PC-9 (cell line): ENCODE measurements at places on chromosomes 5 and 9. TPM values are rescaled to one million over a fixed set of nuclear protein-coding genes. Genes with fewer than 3 reads are reported as not detected.

DNA sequence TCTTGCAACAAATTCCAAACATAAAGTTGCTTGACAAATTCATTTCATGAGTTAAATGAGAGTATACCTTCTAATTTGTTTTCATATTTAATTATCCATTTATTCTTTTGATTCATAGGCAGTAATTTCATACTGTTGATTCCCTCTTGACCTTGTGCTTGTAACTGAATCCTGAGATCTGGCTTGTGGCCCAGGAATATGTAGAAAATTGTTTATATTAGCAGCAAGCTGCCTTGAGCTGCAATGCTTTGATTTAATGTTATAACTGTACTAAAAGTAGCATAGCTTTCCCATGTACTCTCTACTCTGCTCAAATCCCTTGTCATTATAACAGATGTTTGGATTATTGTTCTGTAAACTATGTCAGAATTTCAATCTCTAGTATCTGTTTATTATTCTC, 780.7 kb downstream of the NR2F1-AS1 start:
- no peaks in the 10 kb centered on the region for H3K27me3 ChIP-seq
- no peak for DNase-seq
- H3K27ac ChIP-seq: no peak overlapping the region
- no peaks in the 10 kb centered on the region for H3K4me1 ChIP-seq
- H3K4me3 ChIP-seq: no peak overlapping the region
- no peaks in the 10 kb centered on the region for H3K36me3 ChIP-seq

GABRB2 gene
- not detected in 2 replicates for total RNA-seq

DNA sequence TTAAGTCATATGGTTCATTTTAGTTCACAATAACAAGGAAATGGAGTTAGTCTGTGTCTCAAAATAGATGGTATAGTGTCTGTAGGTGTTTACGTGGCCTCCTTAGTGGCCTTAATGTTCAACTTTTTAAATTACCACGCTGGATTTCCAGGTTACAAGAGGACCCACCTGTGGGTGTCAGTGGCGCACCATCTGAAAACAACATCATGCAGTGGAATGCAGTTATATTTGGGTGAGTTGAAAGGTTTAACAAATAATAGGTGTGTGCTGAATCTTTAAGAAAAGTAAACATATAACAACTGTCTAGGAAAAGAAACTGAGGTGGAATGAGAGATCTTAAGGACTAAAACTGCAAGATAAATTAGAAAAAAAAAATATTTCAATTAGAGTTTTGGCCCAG, 2.9 kb downstream of the UBE2B start:
- no peaks in the 10 kb centered on the region for H3K27me3 ChIP-seq
- H3K4me3 ChIP-seq: no peak overlapping the region
- H3K4me1 ChIP-seq: peaks cover 14% of the 10 kb centered on the region
- no peak overlapping the region for H3K27ac ChIP-seq
- no peak for DNase-seq

TAF11L10 gene
- total RNA-seq: not detected in 2 replicates

DNA sequence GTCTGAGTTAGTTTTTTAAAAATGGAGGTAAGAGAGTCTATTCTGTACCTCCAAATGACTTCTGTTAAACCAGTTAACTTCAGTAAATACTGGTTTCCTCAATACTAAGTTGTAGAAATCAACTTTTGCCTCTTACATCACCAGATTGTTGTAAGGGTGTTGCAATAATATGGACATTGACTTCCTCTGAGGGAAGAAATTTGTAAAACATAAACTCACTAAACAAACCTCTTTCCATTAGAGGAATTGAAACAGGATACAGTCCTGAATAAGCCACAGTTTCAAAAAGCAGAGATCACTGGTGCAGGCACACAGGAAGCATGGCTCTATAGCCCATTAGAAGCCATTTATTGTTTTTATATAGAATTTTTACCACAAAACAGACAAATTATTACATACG, 32.7 kb upstream of the SLCO6A1 start:
- no peak for DNase-seq
- no peak overlapping the region for H3K4me3 ChIP-seq
- no peak overlapping the region for H3K27ac ChIP-seq
- no peaks in the 10 kb centered on the region for H3K27me3 ChIP-seq
- no peaks in the 10 kb centered on the region for H3K4me1 ChIP-seq

DNA sequence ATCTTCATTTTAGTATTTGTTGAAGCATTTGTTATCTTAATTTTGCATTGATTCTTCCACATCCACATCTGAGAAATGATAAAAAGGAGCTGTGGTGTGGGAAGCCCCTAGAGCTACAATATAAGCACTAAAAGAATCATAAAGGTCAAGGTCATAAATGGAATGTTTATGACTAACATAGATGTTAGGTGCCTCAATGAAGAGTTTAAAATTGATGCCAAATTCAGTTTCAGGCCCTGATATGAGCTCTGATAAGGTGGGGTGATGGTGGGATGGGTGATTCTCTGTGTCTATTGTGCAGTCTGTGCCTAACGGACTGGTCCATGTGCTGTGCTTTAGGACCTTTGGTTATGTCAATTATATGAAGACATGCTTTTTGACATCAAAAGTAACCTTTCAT, 61.2 kb upstream of the CAMK4 start:
- H3K4me3 ChIP-seq: no peak overlapping the region
- peaks cover 6% of the 10 kb centered on the region for H3K27me3 ChIP-seq
- no peak for DNase-seq

PPP1R26 gene
- total RNA-seq: 41.2 and 46.9 TPM in 2 replicates

DNA sequence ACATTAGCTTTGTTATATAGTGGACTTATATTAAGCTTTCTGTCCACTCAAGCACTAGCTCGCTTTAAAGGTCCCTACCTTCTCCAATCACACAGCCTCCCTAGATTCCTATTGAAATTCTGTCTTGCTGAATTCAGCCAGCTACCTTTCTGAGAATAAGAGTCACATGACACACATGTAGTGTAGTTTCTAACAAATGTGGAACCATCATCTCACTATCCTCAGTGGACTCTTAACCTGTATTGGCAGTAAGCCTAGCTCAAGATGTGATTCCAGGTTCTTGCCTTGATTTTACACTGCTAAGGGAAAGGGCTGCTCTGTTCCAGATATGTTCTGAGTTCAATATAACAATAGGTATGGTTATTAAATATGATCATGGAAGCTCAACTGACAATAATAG, 11.4 kb downstream of the FAM219A start:
- DNase-seq: no peak
- no peak overlapping the region for H3K27ac ChIP-seq
- peaks cover 16% of the 10 kb centered on the region for H3K4me1 ChIP-seq
- no peaks in the 10 kb centered on the region for H3K36me3 ChIP-seq
- no peaks in the 10 kb centered on the region for H3K27me3 ChIP-seq

CD72 gene
- 3.2 and 4.1 TPM in 2 replicates for total RNA-seq

DNA sequence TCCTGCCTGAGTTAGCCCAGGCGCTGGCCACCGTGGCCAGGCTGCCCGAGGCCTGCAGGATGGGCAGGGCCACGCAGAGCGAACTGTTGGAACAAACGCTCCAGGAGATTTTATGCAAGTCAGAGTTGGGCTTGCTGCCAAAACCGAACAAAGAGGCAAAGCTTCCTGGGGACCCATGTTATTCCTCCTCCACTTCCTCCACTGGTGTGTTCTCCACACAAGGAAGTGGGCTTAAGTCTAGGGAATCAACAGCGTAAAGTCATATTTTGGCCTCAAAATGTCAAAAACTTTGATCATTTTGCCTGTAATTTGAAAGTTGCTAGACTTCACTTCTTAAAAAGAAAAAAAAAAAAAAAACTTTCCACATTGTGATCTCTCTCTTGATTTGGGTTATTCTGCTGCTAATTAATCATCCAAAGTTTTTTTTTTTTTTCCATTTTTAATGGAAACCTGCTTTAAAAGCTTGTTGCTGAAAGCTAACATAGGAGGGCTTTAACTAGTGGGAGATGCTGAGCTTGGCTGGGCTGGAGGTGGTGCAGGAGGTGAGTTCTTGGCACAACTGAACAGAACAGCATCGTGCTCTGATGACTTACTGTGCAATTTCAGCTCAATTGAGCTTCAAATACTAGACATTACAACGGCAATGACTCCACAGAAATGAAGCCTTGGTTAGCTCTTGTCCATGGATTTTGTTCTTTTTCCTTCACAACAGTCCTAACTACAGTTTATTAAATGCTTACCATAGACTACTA, 73.0 kb downstream of the PTPDC1 start:
- H3K36me3 ChIP-seq: no peaks in the 10 kb centered on the region
- H3K27me3 ChIP-seq: 0 out of 2 replicates have a peak, but pooled peaks cover 4% of the 10 kb centered on the region
- DNase-seq: peak; percentile 79

DNA sequence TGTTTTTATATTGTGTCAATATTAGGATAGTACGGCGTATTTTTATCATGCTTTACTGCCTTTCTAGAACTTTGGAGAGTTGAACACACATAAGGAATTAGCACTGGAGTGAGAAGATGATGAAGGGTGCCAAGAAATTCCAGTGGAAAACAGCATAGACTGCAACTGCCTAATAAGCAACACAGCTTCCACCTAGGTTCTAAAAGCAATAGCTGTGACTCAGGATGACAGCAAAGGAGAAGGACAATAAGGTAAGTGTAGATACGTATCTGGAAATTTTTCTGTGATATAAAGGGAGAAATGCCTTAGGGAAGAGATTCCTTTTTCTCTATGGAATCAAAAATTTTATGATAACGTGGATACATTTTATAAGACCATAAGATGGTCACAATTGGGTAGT, 7.4 kb downstream of the PTPRD start:
- no peaks in the 10 kb centered on the region for H3K36me3 ChIP-seq
- no peak for DNase-seq
- no peak overlapping the region for H3K27ac ChIP-seq
- H3K27me3 ChIP-seq: no peaks in the 10 kb centered on the region

DNA sequence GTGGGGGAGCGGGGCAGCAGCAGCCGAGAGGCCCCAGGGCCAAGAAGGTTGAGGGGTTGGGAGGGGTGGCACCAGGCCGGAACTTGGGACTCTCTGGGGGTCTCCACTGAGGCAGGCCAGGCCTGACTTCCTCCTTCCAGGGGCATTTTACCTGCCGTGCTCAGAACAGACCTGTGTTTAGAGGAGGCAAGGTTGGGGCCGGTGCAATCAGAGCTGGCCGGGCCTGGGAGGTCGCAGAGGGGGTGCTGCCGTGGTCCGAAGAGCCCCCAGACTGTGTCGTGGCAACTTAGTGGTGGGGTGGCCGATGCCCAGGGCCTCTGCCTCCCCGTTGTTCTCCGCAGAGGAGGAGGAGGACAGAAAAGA, 21.8 kb downstream of the GLT6D1 start:
- no peaks in the 10 kb centered on the region for H3K36me3 ChIP-seq
- H3K27me3 ChIP-seq: peaks cover 95% of the 10 kb centered on the region
- no peak overlapping the region for H3K27ac ChIP-seq

DNA sequence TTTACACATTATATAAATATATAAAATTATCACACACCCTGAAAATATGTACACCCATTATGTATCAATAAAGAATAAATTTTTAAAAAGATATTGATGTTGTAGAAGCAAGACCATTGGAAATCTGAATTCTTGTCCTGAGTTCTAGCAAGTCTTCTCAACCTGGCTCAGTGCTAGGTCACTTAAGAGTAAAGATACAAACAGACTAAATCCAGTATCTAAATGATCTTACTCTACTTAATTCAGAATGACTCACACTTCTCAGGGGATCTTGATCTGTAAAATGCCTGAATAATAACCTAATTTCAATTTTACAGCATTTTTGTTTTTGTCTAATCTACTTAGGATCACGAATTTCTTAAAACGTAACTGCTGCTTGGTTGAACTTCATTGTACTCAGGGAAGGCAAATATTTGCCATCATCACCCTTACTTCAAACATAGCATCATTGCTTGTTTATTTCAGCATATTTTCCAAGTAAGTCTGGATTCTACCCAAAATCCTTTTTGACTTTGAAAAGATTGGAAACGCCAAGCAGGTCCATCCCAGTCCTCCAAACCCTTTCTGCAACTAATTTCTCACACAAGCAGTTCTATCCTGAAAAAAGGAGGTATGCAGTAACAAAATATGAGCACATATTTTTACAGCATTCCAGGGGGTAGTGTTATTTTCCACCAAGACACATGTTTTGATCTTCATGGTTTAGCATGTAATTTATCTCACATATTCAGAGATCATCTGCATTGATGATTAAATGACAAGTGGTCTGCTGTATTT, 582.6 kb downstream of the PSAT1 start:
- H3K36me3 ChIP-seq: no peaks in the 10 kb centered on the region
- H3K27ac ChIP-seq: no peak overlapping the region
- no peaks in the 10 kb centered on the region for H3K27me3 ChIP-seq
- H3K4me3 ChIP-seq: no peak overlapping the region
- DNase-seq: no peak

DNA sequence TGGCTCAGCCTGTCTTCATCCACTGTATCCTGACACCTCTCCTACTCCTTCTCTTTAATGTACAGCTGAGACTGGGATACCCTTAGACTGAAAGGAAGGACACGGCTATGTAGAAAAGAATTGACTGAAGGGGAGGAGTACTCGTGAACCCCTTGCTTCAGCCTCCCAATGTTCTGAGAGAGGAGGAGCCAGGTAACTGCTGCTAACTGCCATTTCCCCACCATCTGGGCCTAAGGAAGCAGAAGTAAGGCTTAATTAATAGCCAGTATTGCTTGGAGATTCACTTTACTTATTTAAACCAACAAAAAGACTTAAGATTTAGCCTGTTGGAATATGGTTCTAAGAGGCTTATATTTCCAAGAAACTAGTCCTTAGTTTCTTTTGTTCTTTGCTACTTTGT, 18.8 kb upstream of the RGS3 start:
- H3K4me1 ChIP-seq: no peaks in the 10 kb centered on the region
- no peaks in the 10 kb centered on the region for H3K36me3 ChIP-seq
- no peak overlapping the region for H3K4me3 ChIP-seq
- H3K27ac ChIP-seq: no peak overlapping the region

- no peaks in the 10 kb centered on the region for H3K27me3 ChIP-seq
- no peaks in the 10 kb centered on the region for H3K36me3 ChIP-seq
- no peak for DNase-seq
Observed at GRCh38 chr5:58496488-58496887, 5.3 kb downstream of the GAPT start.

- no peaks in the 10 kb centered on the region for H3K27me3 ChIP-seq
- H3K36me3 ChIP-seq: no peaks in the 10 kb centered on the region
- H3K27ac ChIP-seq: peak overlapping the region; percentile 46
Observed at GRCh38 chr9:91536211-91536691, 112.6 kb upstream of the NFIL3 start.

- H3K27ac ChIP-seq: no peak overlapping the region
- H3K36me3 ChIP-seq: no peaks in the 10 kb centered on the region
- no peak for DNase-seq
- H3K4me1 ChIP-seq: no peaks in the 10 kb centered on the region
- H3K4me3 ChIP-seq: no peak overlapping the region
Observed at GRCh38 chr5:174612686-174613085, 111.7 kb upstream of the MSX2 start.
